ENCODE measurements at places on chromosomes 7 and 10. TPM values are rescaled to one million over a fixed set of nuclear protein-coding genes. Genes with fewer than 3 reads are reported as not detected.

The CRYGN gene
- 0.41 TPM for total RNA-seq

The DEPP1 gene
- total RNA-seq, result 27.5 TPM

DNA sequence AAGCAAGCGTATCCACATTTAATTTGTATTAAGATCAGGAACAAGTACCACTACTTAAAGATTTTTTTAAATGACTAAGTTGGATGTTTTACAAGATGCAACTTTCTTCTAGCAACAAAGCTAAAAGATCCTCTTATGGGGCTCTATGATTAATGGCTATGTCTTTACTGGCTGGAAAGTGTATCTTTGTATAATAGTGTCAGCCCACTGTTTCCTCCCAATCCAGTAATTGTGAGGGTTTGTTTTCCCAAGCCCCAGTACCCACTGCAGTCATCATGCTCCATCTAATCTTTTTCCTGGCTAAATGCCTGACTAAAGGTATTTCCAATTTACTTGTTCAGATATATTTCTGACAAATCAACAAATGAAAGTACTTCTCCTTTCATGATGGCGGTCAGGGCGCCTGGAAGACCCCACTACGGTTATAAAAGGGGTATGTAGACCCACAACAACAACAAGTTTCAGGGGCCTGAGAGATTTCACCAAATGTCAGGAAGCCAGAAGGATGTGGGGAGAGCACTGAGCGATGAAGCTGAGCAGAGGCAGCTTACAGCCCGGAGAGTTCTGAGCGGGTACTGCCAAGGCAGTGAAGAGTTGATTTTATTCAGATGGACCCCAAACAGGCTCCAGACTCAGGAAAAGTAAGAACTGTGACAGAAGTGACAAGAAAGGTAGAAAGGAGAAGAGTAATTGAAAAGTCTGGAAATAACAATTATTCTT lies 222.6 kb upstream of the KLF14 start:
- DNase-seq, result no peak

- no peak for DNase-seq
Measured at GRCh38 chr7:40306596-40306995, 171.8 kb downstream of the SUGCT start.

GRCh38 chr10:49649294-49649693 lies 30.2 kb upstream of the C10orf53 start:
- DNase-seq, result no peak

GRCh38 chr7:35498416-35498815 lies 196.5 kb downstream of the HERPUD2 start:
- no peak for DNase-seq

- DNase-seq, result no peak
Measured at GRCh38 chr7:139361523-139361922, 1.8 kb downstream of the LUC7L2 start.

GRCh38 chr10:24944512-24945255 lies 7.7 kb downstream of the PRTFDC1 start:
- DNase-seq, result no peak

DNA sequence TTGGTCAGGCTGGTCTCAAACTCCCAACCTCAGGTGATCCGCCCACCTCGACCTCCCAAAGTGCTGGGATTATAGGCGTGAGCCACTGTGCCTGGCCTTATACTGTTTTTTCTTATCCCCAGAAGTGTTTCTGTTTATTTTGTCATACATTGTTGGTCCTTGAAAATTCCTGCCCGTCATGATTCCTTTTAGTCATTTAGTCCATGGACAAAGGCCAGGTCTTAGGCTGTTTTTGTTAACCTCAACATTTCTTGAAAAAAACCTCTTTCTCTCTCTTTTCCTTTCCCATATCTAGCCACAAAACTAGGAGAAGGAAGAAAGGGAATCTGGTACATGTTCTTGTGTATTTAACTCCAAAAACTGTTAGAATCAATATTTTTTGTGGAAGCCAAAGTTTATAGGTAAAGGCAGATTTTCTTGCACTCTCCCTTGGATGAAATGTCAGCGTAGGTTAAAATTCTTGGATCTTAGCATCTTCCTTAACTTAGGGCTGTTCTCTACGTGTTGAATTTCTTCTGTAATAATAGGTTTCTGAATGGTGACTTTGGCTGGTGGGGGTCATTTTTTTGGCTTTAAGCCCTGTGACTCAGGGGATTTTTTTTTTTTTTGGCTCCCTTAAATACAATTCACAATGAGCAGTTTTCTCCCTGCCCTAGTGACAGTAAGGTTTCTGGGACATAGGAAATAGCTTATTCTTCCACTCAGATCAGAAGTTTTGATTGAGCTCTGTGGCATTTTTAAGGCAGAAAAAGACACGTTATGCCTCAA lies 500.8 kb downstream of the AUTS2 start:
- no peak for DNase-seq

Data from left ventricle myocardium inferior (tissue), 1 donor.